ENCODE measurements at places on chromosomes 2 and 18.

- no peak for DNase-seq
These were observed 20.0 kb downstream of the ACVR1 start for GRCh38 chr2:157856187-157856515.

DNA sequence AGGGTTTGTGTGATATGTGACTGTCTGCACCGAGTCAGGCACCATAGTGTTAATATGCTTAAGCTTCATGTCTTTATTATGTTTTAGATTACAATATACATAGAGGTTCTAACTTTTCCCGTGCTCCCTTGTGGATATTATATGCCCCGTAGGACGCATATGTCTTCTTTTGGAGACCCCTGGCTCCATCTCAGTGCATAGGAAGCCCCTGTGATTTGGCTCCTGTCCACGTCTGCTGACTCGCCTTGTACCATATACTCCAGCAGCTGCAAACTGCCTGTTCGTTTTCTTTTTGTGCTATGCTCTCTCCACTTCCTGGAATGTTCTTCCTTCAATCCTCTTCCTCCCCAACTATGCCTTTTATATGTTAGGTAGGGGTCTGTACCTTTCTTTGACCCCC is 110.9 kb downstream of the PTRHD1 start:
- no peak for DNase-seq

DNA sequence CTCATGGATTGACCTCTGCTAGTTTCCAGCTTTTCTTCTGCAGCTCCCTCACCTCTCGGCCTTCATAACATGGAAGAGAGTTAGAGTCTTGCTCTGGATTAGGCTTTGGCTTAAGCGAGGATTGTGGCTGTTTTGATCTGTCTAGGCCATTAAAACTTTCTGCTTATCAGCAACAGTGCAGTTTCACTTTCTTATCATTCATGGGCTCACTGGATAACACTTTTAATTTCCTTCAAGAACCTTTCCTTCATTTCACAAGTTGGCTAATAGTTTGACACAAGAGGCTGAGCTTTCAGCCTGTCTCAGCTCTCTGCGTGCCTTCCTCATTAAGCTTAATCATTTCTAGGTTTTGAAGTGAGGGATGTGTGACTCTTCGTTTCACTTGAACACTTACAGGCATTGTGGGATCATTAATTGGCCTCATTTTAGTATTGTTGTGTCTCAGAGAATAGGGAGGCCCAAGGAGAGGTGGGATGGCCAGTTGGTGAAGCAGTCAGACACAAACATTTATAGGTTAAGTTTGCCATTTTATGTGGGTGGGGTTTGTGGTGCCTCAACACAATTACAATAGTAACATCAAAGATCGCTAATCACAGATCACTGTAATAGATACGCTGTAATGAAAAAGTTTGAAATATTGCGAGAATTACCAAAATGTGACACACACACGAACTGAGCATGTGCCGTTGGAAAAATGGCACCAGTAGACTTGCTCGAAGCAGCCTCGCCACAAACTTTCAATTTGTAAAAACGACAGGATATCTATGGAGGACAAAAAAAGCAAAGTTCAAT is 129.3 kb downstream of the ZNF236 start:
- no peak for DNase-seq

- no peak for DNase-seq
These were observed 85.7 kb downstream of the SEMA4F start for GRCh38 chr2:74739733-74740241.

- DNase-seq, result no peak
These were observed 110.8 kb downstream of the NR4A2 start for GRCh38 chr2:156221703-156222102.

Measured in activated CD8-positive, alpha-beta memory T cell treated with anti-CD3 and anti-CD28 coated beads for 48 hours (primary cell).